Renal cortical epithelial cell (primary cell): ENCODE measurements at places on chromosomes 5 and 9.

- no peak for DNase-seq
Observed at GRCh38 chr5:147560718-147561331, 51.0 kb upstream of the DPYSL3 start.

- DNase-seq: no peak
Observed at GRCh38 chr5:151363673-151364072, 16.3 kb upstream of the SLC36A2 start.

DNA sequence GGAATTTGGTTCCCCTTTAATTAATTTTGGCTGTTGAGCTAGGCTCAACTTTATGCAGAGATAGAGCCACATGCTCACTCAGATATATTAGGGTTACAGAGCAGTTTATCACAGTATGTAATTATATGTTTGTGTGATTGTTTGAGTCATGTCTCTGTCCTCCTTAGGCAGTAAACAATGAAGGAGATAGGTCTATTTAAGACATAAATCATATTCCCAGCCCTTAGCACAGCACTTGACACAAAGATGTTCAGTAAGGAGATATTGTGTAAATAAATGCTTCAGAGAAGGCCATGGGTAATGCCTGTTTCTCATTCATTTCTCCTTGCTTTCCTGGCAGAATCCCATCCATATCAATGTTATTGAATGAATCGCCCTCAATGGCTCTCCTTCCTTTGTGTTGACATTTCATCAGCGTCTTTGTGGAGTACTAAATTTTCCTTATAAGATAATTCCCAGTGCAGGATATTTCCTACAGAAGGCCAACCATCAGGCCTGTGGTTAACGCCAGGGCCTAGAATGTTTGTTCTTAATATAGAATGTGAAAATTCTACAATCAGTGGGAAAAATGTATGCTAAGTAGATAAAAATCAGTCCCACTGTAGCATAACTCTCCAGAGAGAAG lies 408.0 kb downstream of the EBF1 start:
- DNase-seq: no peak

GRCh38 chr5:10480237-10480985 lies 38.7 kb downstream of the ROPN1L start:
- no peak for DNase-seq

DNA sequence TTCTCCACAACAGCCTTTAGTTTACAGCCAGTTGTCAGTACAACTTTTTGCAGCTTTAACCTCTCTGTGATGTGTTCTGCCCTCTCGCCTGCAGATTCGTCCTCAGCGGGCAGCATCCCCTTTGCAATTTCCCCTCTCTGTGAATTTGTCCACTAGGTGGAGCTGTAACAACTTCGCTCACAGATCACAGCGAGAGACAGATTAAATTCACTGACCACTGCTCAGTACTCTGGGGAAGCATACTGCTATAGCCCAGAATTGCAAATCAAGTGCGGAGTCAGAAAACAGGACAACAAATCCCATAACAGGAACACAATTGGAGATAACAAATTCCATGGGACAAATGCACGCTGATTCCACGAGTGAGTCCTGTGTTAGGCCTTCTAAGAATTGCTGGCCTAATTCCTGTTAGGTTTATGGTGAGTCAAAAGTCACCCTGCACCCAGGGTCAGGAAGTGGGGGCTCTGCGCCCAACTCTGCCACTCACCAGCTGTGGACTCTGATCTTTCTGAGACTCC lies 2124.9 kb downstream of the MAT2B start:
- DNase-seq: peak; percentile 44

- no peak for DNase-seq
Observed at GRCh38 chr9:69195668-69196067, 21.6 kb downstream of the TJP2 start.

DNA sequence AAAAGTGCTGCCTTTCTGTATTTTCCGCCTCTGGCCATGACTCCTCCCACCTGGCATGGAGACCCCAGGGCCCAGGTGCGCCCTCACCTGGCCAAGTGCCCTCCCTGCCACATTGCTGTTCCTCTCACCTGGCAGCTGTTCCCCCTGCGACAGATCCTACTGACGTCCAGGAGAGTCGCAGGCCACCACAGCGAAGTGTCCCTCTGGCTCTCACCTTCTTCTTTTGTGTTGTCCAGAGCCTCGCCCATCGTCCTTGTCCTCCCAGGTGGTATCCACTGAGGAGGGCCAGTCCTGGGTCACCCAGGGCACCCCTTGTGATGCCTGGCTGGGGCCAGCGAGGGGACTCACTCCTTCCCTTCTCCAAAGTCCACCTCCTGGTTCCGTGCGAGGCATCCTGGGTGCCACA lies 2.6 kb downstream of the NKD2 start:
- DNase-seq: no peak

GRCh38 chr5:6715758-6716628 lies 2.8 kb downstream of the TENT4A start:
- DNase-seq: no peak

GRCh38 chr9:95756101-95756500 lies 119.4 kb upstream of the ERCC6L2 start:
- DNase-seq: no peak

GRCh38 chr5:9781275-9781674 lies 151.1 kb upstream of the TAS2R1 start:
- no peak for DNase-seq

DNA sequence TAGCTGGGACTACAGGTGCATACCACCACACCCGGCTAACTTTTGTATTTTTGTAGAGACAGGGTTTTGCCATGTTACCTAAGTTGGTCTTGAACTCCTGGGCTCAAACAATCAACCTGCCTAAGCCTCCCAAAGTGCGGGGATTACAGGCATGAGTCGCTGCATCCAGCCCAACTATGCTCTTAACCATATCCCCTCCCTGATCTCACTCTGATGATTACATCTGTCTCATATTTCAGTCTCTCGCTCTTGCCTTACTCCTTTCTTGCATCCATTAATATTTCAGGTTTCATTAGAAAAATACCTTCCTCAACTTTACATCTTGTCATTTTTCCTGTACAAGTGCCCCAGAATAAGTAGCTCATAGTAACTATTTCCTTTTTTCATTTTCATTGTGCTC lies 61.0 kb upstream of the BASP1 start:
- no peak for DNase-seq

DNA sequence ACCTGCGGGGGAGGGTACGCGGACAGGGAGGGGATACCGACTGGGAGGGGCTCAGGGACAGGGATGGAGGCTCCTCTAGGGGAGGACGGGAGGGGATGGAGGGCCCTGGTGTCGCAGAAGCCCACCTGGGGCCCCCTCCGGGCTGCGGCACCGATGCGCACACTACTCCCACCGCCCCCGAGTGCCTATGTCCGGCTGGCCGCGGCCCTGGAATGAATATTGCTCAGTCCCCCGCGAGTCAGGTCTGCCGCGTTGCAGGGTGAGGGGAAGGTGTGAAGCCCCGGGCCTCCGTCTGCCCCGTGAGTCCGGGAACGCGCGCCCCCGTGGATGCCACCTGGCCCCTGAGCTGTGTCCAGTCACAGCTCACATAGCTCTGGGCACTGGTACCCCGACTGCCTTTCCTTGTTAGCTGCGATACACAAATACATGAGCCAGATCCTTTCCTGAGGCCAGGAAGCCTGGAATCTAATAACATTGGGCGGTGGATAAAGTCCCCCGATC lies 44.5 kb upstream of the PRSS3 start:
- DNase-seq: no peak

GRCh38 chr5:180334176-180334575 lies 19.0 kb downstream of the GFPT2 start:
- no peak for DNase-seq

DNA sequence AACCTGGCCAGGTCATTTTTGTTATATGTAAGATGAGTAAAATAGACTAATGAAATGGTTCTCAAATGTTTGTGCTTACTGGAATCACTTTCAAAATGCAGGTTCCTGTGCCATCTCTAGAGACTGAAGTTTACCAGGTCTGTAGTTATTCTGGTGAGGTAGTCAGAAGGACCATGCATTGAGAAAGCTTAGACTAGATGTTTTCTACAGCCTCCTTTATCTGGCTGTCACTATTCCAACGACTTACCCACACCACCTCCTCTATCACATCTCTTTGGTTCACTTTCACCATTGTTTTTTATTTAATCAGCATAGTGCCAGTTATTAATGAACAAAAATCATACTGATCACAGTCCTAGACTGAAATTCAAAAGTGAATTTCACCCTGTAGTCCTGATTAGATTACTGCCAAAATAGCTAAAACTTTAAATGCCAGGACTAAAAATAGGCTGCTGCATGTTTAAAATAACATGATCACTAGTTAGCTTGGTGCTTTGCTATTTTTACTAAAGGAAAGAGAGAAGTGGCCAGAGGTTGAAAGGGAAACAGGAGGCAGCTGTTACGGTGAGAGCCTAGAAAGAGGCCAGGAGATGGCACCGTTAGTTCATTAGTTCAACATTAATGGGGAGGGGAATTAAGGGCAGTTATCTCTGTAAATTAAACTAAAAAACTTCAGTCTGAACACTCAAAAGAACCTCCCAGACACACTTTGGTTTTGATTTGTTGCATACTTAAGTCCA lies 13.9 kb upstream of the FNIP1 start:
- DNase-seq: no peak

- DNase-seq: no peak
Observed at GRCh38 chr9:77475641-77476473, 172.3 kb downstream of the GNA14 start.

- no peak for DNase-seq
Observed at GRCh38 chr5:50501491-50502228, 60.6 kb upstream of the EMB start.

DNA sequence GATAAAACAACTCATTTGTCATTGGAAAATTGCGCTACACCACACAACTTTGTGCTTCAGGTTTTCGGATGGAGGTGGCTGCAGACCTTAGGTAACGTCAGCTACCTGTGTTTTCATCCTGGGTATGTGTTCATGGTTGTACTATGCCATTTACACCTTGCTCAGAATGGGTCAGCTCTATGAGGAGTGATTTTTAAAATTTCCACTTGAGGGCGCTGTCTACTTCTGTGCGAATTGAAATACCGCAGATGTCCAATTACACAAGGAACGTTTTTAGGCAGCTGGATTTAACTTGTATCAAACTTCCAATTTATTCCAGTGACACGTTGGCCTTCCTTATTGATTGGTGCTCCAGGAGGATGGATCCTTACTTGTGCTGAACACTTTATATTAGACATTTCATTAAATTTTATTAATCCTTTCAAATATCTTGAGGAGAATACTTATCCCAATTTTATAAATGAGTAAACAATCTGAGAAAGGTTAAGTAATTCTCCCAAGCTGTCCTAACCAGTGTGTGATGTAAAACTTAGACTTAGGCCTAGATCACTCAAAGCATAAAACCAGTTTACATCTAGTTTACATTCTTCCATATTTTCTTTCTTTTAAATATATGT lies 23.4 kb downstream of the DMRTA1 start:
- peak; percentile 51 for DNase-seq

GRCh38 chr5:82107267-82107666 lies 135.4 kb downstream of the ATG10 start:
- DNase-seq: peak; percentile 40
